ENCODE measurements at places on chromosomes 6 and 20. TPM values are rescaled to one million over a fixed set of nuclear protein-coding genes. Genes with fewer than 3 reads are reported as not detected.

- DNase-seq, result no peak
These were observed 21.9 kb downstream of the ADGB start for GRCh38 chr6:146620655-146621054.

Gene CPXM1
- 79.7 TPM for polyA plus RNA-seq

GRCh38 chr6:7770111-7770510 is 44.2 kb downstream of the BMP6 start:
- no peak for DNase-seq

DNA sequence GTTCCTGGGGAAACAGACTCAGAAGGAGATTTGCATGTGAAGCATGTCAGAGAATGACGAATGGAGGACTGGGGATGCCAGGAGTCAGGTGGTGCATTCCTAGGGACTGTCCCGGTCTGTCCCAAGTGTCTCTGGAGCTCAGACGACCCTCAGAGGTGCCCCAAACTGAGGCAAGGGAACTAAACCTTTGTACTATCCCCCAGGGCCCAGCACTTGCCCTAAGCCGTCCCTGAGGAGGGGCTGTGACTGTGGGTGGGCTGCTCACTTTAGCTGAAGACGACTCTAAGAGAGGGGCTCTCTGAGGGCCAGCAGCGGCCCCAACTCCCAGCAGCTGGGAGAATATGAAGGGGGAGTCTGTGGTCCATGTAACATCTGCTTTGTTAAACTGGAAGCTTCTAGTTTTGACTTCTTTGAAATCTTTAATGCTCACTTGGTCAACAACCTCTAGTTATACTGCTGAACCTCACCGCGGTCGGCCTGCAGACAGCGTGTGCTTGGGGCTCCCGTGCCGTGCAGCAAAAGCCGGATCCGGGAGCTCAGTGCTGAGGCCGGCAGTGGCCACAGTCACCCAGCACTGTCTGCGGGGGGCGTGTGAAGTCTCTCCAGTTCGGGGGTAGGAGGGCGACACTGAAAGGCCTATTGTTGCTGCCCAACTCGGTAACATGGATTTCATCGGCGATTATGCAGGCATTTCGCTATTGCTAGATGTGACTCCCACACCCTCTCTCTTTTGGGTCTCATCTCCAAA is 34.2 kb downstream of the TUBB2B start:
- no peak for DNase-seq

GRCh38 chr6:38215651-38216311 is 396.3 kb downstream of the ZFAND3 start:
- DNase-seq, result no peak
